Regular cardiac myocyte (primary cell): ENCODE measurements at places on chromosomes 5 and 9. TPM values are rescaled to one million over a fixed set of nuclear protein-coding genes. Genes with fewer than 3 reads are reported as not detected.

The GABRA1 gene
- not detected in 2 replicates for total RNA-seq

The TBC1D2 gene
- 6.2 and 7.5 TPM in 2 replicates for total RNA-seq

The SLC46A2 gene
- not detected in 2 replicates for total RNA-seq

The GAPT gene
- not detected in 2 replicates for total RNA-seq

The OSTF1 gene
- total RNA-seq = 49.6 and 119 TPM in 2 replicates

The ADRA1B gene
- total RNA-seq = 0.19 and 0.56 TPM in 2 replicates

The SHC3 gene
- total RNA-seq = 17.8 and 22.3 TPM in 2 replicates

The TEX48 gene
- total RNA-seq = not detected in 2 replicates

The HK3 gene
- not detected in 2 replicates for total RNA-seq
